ENCODE measurements at places on chromosomes 7 and 10.

- DNase-seq, result no peak
Measured at GRCh38 chr10:27531336-27531847, 27.3 kb downstream of the RAB18 start.

GRCh38 chr10:14382022-14382421, 51.3 kb upstream of the FRMD4A start:
- no peak for DNase-seq

- no peak for DNase-seq
Measured at GRCh38 chr10:109427411-109427810, 495.9 kb downstream of the XPNPEP1 start.

- DNase-seq, result no peak
Measured at GRCh38 chr10:62224606-62225005, 44.0 kb downstream of the RTKN2 start.

DNA sequence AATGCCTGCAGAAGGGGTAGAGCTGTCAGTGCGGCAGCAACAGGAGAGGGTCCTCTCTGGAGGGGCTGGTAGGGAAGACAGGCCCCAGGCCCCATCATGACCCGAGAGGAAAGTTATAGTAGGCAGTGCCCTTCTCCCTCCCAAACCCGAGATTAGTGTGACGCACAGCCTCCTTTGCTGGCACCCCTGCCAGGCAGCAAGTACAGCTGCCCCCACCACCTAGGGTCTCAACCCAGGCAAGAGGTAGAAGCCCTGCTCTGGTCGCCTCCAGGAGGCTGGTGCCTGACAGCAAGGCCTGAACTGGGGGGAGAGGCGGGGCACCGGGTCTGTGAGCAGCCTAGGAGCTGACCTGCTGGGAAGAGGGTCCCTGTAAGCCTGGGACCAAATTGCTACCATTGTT, 15.5 kb downstream of the LOXL4 start:
- no peak for DNase-seq

DNA sequence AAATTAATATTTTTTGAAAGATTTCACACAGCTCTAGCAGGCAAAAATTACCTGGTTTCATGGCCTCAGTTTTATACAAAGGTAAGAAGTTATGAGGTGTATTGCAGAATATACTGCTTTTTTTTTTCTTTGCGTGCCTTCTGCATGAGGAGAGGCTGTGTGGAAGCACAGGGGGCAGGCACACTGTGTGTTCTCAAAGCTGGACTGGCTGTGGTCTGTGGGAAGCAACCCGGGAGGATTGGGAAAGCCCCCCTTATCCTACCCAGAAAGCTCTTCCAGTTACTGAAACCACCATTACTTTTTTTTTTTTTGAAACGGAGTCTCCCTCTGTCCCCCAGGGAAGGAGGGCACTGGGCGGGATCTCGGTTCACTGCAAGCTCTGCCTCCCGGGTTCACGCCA, 25.0 kb downstream of the ADARB2 start:
- no peak for DNase-seq

DNA sequence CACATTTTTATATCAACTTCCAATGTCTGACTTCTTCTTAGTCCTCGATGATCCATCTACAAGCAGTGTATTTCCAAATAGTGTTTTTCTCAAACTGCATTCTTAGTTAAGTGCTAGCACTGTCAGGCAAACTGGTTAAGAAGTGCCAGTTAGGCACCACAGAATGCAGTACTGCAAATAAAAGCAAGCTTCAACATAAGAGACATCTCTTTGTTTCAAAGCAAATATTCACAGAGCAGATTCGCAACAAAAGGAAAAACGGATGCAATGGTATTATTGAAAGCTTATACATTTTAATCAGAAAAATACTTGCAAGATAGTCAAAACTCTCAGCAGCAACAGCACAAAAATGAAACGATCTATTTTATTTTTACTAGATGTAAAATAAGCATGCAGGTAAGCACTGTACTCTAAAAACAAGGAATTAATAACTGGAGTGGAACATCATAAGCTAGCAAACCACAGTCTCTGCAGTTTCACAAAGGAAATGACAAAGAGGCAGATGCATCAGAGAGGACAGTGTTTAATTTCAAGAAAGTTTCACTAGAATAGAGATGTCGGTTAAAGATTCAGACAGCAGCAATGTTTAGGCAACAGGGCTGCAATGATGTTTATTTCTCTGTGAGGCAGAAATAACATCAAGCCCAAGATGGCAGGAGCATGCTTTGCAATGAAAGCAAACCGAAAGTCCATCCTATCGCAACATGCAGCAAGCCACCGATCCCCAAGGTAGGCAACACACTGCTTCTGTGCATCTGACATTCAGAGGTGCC, 82.0 kb downstream of the FGFR2 start:
- DNase-seq, result no peak

- DNase-seq, result no peak
Measured at GRCh38 chr7:112799448-112800120, 9.4 kb upstream of the TMEM168 start.

GRCh38 chr7:128796327-128796726, 4.6 kb downstream of the CCDC136 start:
- DNase-seq, result no peak

DNA sequence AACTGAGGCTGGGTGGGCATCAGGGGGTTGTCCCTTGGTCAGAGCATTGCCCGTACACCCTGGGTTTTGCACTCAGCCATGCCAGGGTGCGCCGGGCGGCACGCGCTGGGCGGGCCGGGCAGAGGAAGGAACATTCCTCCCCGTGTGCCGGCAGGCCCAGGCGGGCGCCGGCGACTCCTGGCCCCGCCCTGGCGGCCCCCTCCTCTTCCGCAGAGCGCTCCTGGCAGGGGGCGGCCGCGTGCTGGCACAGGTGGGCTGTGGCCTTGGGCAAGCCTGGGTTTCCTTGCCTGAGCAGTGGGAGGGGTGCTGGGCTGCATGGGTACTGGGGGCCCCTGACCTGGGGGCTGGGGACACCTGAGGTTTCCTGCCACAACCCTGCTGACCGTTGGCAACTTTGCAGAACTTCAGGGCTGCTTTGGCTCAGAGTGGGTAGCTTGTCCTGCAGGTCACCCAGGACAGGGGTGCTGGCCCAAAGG, 3.9 kb downstream of the LFNG start:
- no peak for DNase-seq

GRCh38 chr7:1380231-1380815, 78.9 kb downstream of the MICALL2 start:
- no peak for DNase-seq

DNA sequence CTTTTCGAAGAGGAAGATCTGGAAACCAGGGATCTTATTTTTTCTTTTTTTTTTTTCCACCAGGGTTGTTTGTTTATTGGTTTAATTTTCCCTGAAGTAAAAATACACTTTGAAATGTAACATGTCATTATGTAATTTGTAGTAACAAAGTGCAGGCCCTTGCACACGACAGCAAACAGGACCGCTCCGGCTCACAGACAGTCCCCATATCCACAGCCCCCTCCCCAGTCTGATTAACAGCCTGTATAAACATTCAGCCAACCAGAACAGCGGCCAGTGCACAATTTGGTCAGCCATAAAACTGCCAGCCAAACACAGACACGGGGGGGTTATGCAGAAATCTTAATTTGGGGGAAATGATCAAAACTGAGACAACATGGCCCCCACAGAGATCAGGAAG, 431.6 kb upstream of the NPVF start:
- no peak for DNase-seq

DNA sequence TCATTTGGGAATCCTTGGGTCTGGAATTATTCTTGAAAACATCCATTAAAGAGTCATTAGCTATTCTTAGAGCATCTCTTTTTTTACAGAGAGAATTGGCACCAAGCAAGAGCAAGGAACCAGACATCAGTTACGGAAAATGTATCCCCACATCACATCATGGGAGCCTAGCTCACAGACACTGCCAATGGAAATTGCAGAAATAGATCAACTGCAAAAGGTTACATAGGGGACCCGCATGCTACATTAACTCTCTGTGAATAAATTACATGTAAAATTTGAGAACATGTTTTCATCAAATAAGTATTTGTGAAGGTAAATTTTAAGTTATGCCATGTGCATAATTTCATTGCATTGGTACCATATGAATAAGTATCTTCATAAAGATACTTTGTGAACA, 224.8 kb downstream of the ZNF248 start:
- DNase-seq, result no peak

DNA sequence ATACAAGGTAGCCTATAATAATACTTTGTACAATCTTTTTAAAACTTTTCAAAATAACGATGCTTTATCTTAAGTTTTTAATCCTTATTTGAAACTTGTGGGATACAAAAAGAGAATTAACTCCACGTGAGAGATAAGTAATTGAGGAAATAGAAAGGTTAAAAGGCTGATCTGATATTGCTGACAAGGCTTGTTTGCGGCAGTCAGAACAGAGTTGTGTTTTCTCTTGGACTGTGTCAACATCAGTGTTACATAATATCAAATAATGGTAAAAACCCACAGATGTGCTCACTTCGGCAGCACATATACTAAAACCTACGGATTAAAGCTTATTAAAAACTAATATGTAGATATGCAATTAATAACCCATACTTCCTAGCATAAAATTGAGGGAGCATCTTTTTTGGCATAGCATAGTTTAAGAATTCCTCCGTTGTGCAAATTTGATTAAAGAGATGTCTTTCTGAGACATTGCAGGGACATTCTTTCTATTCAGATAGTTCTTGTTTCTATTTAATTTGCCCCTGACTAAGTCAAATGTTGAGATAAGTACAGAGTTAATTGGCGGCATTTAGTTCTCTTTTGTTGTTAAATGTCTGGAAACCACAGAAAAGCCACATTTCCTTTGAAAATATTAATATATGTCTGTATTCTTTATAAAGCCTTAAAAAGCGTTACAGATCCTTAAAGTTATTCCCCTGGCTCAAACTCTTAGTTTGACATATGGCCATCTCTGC, 63.3 kb downstream of the FAM185A start:
- DNase-seq, result no peak

DNA sequence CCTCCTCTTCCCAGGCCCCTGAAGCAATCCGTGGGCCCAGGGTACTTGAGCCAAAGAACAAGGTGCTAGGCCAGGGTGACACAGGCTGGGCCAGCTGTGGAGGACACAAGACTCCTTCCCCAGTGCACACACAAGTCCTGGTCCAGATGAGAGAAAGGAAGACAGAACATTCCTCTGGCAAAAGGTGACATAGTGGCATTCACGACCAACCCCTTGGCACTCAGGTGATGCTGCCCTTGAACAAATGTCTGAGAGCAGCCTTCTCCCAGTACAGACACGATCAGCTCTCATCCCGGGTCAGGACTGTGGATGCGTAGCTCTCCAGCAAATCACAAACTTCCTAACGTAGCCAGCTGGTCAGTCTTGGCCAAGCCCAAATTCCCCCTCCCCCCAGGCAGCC, 118.5 kb downstream of the OAT start:
- no peak for DNase-seq
